ENCODE measurements at places on chromosomes 11 and 22.
A peak's percentile ranks its signal among the peaks of the same experiment; 100 is the strongest.

GRCh38 chr11:69876013-69876412 lies 56.8 kb upstream of the FGF3 start:
- DNase-seq = no peak

- DNase-seq = no peak
Observed at GRCh38 chr22:25153961-25154666, 45.5 kb upstream of the CRYBB3 start.

DNA sequence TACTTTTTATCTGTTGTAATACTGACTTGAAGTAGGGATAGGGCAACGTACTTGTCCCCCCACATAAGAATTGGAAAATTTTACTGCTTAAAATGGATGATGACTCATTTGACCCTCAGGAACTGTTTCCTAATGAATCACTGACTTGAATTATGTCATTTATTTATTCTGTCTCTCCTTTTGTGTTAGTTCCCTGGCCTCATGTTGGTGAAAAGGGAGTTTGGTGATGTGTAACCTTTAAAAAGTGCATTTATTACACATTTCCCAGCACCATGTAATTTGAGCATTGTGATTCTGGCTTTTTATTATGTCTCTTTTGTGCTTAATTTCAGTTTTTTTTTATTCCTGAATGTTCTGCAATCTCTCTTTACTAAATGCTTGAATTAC lies 20.3 kb upstream of the PGM2L1 start:
- peak; percentile 70 for DNase-seq

- no peak for DNase-seq
Observed at GRCh38 chr22:44463151-44463550, 34.9 kb downstream of the RTL6 start.

- no peak for DNase-seq
Observed at GRCh38 chr22:24765166-24765565, 9.4 kb downstream of the PIWIL3 start.

- peak; percentile 64 for DNase-seq
Observed at GRCh38 chr11:42631220-42631843, 680.5 kb upstream of the API5 start.

GRCh38 chr22:21587803-21588611 lies 20.5 kb downstream of the UBE2L3 start:
- peak; percentile 38 for DNase-seq

DNA sequence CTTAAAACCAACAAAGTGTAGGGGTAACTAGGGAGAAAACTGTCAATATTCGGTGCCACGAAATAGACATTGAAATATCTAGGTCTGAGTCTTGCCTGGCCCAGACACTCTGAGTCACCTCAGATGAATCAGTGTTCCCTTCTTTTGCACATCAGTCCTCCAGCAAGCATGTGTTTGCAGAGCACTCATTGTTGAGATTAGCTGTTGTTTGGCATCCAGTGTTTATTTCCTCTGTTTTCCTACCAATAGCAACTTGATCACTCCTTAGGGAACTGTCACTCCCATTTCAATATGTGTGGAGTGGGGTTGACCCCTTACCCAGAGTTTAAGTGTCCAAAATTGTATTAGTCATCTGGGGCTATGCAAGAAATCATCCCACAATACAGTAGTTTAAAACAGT lies 4.7 kb upstream of the ASCC2 start:
- DNase-seq = peak; percentile 79

GRCh38 chr11:33375688-33376311 lies 118.6 kb downstream of the HIPK3 start:
- peak; percentile 49 for DNase-seq

DNA sequence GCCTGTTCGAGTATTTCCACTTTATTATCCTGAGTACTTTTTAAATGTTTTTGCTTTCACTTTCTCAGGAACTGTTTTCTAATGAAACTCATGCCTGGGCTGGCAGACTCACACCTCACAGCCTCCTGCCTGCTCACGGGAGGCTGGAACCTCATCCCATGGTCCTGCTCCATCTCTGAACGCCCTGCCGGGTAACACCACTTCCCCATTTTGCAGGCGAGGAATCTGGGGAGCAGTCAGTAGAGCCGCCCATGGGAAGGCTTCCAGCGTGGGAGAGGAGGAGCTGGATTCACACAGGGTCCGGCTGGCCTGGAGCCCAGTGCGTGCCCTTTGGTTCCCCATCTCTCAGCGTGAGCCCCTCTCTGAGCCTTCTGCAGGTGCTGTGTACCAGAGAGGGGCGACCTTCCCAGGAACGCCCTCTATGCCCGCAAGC lies 53.6 kb downstream of the SCUBE1 start:
- DNase-seq = no peak

GRCh38 chr22:45908961-45909360 lies 68.0 kb downstream of the WNT7B start:
- no peak for DNase-seq

DNA sequence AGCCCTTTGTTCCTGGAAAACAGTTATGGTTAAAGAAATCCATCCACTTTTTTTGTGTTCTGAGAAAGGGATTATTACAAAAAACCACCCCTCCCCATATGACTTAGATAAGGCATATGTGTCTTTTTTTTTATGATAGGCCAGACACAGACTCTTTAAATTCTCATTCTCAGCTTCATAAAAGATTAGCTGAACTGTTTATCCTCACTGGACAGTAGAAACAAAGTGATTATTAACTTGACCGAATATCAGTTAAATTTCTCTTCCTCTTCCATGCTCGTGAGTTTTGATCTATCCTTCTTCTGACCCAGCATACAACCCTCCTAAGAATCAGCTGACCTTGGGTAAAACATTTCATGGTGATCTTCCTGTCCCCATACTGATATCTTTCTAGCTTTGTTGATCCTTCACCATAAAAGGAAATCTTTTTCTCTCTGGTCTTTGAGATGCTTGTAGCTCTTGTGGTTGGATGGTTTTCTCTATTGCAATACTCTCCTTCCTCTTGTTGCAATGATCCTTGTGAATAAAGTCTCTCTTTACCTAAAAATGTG lies 26.2 kb downstream of the OR2AG2 start:
- DNase-seq = no peak

DNA sequence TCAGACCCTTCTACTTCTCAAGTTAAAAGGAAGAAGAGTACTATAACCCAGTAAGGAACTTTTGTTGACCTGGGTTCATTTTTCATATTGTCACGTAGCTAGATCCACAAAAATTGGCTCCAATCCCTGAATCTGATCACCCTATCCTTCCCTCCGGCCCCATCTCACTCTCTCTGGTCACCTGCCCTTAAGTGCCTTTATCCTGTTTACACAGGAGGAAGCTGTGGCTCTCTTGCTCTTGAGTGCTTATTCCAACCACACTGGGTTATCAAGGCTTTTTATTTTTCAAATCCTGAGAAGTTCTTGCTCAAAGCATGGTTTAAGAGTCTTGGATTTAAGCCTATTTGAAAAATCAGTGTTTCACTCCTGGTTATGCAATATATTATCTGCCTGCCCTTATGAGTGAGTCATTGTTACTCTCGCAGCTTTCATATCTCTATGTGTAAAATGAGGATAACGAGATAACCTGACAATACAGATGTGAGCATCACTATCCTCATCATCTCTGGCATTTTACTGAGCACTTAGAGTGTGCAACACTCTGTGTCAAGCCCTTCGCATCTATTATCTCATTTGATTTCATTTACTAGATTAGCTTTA lies 293.9 kb downstream of the GUCY1A2 start:
- DNase-seq = no peak

GRCh38 chr11:120925944-120926343 lies 98.0 kb upstream of the TBCEL start:
- no peak for DNase-seq

DNA sequence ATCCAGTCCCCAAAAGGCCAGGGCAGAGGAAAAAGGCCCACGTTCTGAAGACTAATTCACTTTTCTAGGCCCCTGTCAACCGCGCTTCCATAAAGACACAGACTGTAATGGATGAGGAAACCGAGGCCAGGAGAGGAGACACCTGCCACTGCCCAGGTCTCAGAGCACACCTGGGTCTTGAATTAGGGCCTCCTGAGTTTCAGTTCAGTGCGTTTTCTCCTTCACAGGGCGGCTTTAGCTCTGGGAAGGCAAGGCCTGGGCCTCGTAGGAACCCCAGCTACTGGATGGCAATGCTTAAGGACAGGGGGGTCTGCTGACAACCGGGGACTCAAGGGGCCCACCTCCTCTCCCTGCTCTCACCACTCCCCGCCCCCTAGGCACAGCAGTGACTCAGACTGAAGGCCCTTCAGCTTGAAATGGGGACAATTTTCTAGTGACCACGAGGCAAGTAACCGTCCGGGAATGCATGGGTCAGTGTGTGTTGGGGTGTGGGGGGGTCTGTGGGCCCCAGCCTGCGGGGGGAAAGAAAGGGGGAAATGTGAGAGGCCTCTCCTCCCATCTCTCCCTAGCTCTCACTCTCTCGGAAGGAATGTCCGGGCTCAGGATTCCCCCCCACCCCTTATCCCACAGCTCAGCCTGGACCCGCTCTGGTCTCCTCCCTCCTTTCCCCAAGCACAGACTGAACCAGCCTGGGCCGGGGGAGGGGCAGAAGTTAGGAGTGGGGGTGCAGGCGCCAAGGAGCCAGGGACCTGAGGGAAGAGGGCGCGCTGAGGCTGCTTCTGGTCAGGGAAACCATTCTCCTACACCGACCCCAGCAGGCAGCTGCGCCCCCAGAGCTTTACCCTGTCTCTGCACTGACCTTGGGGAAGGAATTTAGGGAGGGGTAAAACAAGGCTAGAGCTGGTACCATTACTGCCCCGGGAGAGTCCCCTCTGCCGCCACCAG lies 17.2 kb downstream of the CREB3L1 start:
- peak; percentile 99 for DNase-seq

- no peak for DNase-seq
Observed at GRCh38 chr11:64598106-64598796, 7.2 kb downstream of the SLC22A12 start.

GRCh38 chr22:33325232-33326004 lies 267.2 kb upstream of the SYN3 start:
- DNase-seq = no peak

- no peak for DNase-seq
Observed at GRCh38 chr22:46714550-46714949, 23.5 kb downstream of the CERK start.

- peak; percentile 94 for DNase-seq
Observed at GRCh38 chr11:69636512-69637197, 4.3 kb upstream of the CCND1 start.

DNA sequence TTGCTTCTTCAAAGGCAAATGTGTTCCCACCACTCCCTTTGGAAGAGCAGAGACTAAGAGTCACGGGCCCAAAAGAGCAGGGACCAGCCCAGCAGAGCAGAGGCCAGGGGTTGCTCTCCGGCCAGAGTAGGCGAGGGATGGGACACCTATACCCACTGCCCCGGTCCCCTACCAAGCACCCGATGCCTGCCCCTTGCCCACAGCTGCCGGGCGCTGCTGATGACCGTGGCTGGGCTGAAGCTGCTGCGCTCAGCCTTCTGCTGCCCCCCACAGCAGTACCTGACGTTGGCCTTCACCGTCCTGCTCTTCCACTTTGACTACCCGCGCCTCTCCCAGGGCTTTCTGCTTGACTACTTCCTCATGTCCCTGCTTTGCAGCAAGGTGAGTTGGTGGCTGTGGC lies 10.7 kb upstream of the SIPA1 start:
- DNase-seq = no peak

DNA sequence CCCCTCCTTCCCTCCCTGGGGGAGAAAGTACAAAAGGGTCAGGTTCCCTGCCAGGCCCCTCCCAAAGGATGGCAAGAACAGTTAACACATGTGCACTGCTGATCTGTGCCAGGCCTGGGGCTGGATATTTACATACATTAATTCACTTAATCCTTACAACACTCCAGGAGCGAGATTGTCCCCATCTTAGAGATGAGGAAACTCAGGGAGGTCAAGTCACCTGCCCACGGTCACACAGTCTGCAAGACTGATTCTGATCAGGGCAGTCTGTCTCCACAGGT lies 36.5 kb downstream of the NECTIN1 start:
- DNase-seq = no peak

- DNase-seq = no peak
Observed at GRCh38 chr11:66003291-66003690, 988 bp downstream of the BANF1 start.

DNA sequence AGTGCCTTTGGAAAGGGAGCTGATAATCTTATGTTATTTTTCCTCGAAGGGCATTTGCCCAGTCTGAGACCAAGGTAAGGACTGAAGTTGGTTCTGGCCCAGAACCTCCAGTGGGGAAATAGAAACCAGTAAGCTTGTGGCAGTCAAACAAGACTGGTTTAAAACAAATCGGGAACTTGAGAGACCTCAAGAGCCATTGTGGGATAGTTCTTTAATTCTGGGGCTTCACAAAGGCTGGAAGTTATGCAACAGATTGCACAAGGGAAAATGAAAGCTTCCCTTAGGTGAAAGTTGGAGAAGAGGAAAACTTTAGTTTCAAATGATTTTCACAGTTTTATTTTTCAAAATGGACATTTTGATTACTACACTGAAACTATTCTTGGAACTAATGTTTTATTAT lies 33.5 kb upstream of the RAB38 start:
- no peak for DNase-seq

GRCh38 chr22:37415210-37415609 lies 12.1 kb downstream of the ELFN2 start:
- DNase-seq = no peak

GRCh38 chr22:43435851-43436811 lies 24.3 kb downstream of the MPPED1 start:
- no peak for DNase-seq

- no peak for DNase-seq
Observed at GRCh38 chr11:45106440-45106839, 40.0 kb upstream of the PRDM11 start.

GRCh38 chr11:124543145-124543544 lies 309 bp downstream of the OR8B12 start:
- no peak for DNase-seq

DNA sequence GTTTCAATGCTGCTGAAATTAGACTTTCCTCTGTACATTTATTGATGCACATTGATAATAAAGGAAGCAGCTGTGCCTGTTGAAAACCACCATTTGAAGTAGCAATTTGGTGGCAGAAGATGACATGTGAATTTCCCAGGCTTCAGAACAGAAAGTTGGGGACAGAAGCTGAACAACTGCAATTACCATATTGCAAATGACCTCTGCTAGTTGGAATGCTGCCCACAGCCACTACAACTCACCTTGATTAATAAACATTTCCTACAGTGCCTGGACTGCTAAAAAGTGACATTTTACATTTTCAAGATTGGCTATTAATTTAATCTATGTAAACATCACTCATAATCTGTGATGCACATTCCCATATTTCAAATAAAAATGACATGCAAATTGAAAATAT lies 208.6 kb downstream of the LUZP2 start:
- DNase-seq = no peak

GRCh38 chr11:115182282-115182955 lies 321.8 kb downstream of the CADM1 start:
- DNase-seq = no peak

DNA sequence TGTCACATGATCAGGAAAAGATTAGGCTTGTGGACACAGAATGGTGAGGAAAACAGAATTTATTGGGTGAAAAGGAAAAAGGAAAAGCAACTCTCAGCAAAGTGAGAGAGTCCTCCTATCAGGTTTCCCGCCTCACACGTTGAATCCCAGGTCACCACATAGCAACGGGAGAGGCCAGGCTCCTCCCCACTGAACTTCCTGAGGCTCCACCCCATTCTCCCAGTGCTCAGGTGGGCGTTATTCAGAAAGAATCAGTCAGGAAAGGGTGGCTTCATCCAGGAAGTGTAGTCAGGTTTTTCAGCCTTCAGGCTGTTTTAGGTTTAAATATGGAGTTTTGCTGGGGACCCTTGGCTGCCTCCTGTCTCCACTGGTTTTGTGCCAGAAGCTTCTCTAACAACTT lies 66.9 kb downstream of the SPON1 start:
- no peak for DNase-seq

All from fibroblast of skin of abdomen (primary cell).